Kidney glomerular epithelial cell (primary cell): ENCODE measurements at places on chromosomes 6 and 20.
A peak's percentile ranks its signal among the peaks of the same experiment; 100 is the strongest.

DNA sequence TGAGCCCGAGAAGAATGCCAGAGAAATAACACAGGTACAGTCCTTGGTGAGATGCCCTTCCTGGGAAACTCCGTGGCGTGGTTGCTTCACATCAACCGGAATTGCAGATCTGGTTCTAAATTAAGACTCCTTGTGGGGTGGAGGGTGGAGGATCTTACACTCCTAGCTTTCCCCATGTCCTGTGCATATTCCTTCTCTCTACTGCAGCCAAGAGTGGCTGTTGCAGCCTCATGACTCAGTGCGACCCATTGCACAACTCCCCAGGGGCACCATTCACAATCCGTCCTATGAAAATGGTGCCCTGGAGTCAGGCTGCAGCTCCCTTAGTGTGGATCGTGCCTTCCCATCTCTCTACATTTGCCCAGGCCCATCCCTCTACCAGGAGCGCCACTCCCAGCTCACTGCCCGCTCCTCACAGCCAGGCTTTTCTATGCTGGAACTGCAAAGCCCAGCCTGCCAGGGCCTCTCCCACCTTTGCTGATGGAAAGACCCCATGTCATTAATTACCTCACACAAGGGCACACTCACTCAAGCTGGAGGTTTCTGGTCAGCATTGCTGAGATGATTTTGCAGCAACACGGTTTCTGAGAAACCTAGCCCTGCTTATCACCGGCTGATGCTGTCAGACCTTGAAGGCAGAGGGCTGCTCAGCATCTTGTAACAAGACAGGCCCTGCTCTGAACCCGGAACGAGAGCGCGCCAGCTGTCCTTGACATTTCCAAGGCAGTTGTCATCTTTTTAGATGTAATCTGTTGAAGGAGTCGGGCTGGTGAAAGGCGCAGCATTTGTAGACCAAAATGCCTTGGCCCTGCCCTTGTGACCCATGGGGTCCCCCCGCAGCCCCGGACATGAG lies 39.7 kb downstream of the SIRPA start:
- DNase-seq, result no peak

DNA sequence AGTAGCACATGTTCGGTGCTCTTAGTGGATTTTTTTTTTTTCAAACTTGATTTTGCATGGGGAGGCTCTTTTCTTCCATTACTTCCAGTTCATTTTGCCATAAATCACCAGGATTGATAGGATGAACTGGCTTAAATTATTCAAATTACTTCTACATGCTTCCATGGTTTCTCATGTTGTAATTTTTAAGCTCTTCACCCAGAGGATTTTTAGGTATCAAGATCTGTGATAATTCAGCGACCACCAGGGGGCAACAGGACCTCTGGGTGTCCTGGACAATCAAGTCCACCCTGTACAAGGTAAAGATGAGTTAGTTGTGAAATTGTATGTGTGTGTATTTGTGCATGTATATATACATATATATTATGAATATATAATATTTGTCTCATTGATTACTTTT lies 4.2 kb upstream of the EPHA7 start:
- DNase-seq, result peak; percentile 55

DNA sequence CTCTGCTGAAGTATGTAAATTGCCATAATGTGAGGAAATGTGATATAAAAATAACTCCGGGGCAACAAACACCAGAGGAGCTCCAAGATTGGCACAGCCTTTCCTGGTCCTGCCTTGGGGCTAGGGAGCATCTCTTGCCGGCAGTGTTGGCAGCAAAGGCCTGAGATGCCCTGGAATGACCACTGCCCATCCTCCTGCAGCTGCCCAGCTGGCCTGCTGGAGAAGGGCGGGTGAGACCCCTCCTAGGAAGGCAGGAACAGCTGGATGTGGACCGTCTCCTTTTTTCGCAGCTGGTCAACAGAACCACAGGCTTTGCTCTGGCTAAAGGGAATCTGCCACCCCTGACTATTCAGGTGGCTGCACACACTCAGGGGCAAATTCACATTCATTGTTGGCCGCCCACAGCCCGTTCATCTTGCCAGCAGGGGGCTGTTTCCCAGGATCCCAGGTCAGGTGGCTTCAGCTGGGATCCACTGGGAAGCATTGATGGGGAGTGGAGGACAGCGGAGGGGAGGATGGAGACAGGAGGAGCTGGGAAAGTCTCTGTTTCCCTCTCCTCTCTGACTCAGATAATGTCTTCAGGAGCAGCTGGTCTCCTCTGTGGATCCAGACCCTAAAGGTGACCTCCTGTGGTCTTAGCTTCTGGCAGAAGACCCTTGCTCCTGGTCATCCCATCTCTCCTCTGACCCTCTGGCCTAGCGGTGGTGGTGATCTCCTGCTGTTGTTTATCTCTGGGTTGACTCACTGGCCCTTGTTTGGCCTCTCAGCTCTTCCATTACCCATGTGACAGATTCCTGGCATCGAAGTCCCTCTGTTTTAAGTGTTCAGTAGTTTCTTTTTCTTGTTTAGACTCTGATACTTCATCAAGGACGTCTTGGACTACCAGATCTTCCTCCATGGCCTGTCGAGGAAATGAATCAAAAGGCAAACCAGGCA lies 336.7 kb downstream of the DHX35 start:
- DNase-seq, result no peak

GRCh38 chr6:134529921-134530320 lies 212.0 kb upstream of the SGK1 start:
- peak; percentile 8 for DNase-seq

- DNase-seq, result no peak
These were observed 642.2 kb downstream of the EYS start for GRCh38 chr6:65064844-65065243.

- DNase-seq, result no peak
These were observed 66.5 kb downstream of the NOX3 start for GRCh38 chr6:155389130-155389529.
